Tongue (tissue), 3 donors: ENCODE measurements at places on chromosomes 3 and 15.
A peak's percentile ranks its signal among the peaks of the same experiment; 100 is the strongest.

DNA sequence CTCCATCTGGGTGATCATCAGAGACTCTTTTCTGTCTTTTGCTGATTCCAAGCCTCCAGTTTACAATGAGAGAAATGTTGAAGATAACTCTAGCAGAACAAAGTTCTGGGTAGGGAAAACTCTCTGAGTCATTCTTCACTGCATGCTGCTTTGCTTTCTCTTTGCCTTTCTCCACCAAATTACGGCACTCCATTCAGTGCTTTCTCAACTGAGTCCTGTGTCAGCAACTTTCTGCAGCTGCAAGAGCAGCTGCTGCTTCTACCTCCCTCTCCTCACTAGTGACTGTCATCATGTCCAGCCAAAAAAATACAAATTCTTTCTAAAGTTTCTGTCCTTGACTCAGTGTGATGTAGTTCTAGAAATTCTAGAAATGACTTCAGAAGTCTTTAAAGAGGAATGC lies 953.8 kb downstream of the IGSF11 start:
- DNase-seq: peak; percentile 7

GRCh38 chr15:73329501-73330200 lies 39.1 kb downstream of the HCN4 start:
- DNase-seq: no peak

GRCh38 chr3:74614107-74614967 lies at the start of gene CNTN3:
CNTN3 (minus strand) TSS chr3:74614659; CDS start chr3:74521112, 93,547 bp downstream.
- peak; percentile 80 for DNase-seq

GRCh38 chr15:43854801-43855200 lies 28.0 kb downstream of the WDR76 start:
- no peak for DNase-seq

GRCh38 chr3:31911124-31911523 lies 69.9 kb downstream of the OSBPL10 start:
- DNase-seq: no peak

GRCh38 chr3:39329493-39329892 lies at the start of gene CCR8:
CCR8 (plus strand) TSS chr3:39329709; CDS start chr3:39332332, 2,623 bp downstream.
- no peak for DNase-seq

DNA sequence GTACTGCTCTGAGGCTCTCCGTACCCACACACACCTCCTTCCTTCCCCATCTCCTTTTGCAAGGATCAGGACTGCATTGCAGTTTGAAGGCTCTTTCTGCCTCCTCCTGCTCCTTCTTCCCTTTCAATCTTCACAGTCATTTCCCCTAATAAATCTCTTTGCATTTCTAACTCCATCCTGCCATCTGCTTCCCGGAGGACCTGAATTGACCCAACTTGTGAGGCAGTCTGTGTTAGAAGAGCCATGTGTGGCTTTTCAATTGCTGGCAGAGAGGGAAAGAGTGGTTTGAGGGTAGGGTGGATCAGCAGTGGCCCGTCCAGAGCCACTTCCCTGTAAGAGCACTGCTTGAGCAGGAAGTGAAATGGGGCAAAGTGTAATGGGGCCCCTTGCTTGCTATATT lies 35.8 kb downstream of the ANAPC13 start:
- no peak for DNase-seq

DNA sequence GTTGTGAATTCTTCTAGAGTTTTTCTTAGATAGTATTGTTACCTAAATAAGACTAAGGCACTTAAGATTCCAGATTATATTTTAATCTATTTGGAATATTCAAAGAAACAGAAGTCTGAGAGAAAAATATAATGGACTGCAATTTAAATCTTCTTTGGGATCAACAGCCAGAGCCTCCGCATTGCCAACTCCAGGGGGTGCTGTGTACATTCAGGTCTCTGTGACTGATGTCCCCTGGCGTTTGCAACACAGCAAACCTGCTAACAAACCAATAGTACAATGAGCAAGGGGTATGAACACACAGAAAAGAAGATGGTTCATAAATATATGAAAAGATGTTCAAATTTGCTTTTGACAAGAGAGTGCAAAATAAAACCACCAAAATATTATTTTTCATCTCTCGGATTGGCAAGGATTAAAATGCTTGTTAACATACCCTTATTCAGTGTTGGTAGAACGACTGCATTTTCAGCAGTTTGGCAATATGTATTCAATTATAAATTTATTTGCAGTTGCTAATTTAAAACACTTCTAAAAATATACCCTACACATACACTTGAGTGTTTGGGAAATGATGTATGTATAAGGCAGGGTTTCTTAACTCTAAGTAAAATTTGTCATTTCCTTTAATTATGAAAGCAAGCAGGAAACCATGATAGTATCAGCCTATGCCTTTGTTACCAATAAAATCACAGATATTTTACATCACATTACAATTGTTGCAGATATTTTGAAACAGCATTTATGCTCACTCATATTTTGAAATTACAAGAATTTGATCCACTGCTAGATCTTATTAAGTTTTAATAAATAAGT lies 16.1 kb upstream of the TM4SF1 start:
- DNase-seq: peak; percentile 79

DNA sequence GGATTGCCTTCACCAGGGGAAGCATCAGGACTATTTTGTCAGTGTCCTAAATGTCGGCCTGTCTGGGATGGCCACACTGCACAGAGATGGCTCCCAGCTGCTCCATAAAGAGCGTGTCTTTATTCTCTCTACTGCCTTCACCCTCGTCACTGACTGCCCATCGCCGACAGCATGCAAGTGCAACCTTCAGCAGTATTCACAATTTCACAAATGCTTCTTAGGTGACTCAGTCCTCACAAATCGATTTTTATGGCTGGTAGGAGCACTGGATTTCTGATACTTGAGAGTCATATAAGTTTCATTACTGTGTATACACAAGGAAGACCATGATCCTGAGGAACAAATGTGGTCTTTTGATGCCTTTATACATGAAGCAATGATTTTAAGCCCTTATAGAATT lies 1.1 kb upstream of the SSUH2 start:
- DNase-seq: no peak

DNA sequence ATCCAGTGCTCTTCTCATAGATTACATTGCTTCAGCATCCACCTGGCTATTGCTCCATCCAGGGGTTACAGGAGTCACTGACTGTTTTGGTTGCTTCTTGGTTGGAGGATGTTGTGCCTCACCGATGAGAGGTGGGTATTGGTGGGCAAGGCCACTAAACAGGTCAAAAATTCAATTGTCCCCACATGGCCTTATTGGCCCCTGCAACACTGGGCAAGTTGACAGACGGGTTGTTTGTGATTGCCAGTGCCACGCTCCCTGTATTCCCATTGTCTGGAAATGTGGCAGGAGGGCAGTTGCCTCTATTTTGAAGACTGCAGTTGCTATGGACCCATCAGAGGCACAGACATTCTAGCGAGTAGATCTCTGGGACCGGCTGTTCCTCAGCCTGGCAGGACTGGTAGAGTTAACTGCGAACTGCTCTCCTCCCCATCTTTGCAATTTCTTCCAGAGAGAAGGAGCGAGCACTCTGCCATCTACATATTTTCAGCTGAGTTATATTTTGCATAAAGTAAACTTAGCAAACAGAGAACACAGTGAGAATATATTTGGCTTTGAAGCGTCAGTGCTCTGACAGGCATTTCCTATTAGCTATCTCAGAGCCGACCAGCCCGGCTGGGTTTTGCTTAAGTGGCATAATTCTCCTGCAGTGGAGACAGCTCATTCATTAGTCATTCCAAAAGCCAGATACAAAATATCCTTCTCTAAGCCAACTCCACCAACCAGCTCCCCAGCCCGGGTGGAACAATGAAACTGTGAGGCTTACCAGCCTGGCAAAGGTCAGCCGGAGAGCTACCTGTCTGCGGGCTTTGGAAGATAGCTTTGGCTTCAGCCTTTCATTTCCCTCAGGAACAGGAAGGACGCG lies 26.0 kb upstream of the MAGEF1 start:
- DNase-seq: peak; percentile 39

- DNase-seq: peak; percentile 38
Observed at GRCh38 chr3:37492977-37493471, 318.6 kb upstream of the LRRFIP2 start.

DNA sequence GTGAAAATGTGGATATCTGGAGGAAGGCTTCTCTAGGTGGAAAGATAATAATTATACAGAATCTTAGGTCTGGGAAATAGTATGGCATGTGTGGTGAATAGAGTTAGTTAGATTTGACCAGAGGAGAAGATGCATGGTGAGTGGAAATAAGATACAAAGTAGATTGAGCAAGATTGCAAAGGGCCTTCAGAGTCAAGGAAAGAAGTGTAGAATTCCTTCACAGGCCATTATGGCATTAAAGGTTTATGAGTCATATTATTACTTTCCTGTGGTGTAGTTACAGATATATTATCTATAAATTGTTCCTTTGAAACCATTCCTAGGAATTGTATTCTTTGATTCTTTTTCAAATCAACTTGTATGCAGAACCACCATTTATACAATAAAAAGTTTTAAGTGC lies 660.3 kb downstream of the SI start:
- DNase-seq: no peak
